HFFc6 (cell line): ENCODE measurements at places on chromosomes 11 and 22. TPM values are rescaled to one million over a fixed set of nuclear protein-coding genes. Genes with fewer than 3 reads are reported as not detected.

The ANKK1 gene
- total RNA-seq = not detected in 3 replicates

- no peak for DNase-seq
- peaks cover 5% of the 10 kb centered on the region; the same call in 1 of the 2 replicates for H3K4me1 ChIP-seq
- H3K27me3 ChIP-seq = peaks cover 35% of the 10 kb centered on the region
- H3K27ac ChIP-seq = no peak overlapping the region
Observed at GRCh38 chr22:30541961-30542810, 4.4 kb downstream of the SEC14L6 start.

DNA sequence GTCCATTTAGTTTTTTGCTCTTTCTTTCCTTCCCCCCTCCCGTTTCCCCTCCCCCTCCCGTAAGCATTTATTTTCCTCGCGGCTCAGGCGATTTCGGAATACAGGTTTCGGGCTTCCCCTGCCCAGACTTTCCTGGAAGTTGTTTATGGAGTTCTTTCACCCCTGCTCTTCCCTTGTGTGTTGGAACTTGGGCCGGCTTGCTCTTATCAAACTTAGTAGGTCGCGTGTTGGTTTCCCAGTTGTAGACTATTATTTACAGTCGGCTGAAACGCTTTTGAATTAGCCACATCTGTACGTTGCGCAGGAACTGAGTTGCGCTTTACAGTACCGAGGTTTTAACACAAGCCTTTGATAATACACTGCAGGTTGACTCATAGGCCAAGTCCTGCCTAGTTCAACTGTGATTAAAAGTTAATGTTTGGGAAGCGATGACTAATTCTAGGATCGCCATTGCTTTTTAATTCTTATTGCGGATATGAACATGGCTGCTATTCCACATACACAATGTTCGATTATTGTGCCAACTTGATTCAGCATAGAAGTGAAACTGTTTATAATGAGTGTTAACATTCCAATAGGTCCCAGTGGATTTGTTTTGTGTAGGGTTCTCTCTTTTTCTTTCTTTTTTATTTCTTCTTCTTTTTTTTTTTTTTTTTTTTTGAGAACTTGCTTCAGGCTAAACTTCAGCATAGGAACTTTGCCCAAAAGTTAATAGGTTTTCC lies 1.7 kb downstream of the YAP1 start:
- H3K27me3 ChIP-seq = no peaks in the 10 kb centered on the region
- peak overlapping the region; percentile 98 for H3K27ac ChIP-seq
- H3K36me3 ChIP-seq = peaks cover 40% of the 10 kb centered on the region
- H3K4me3 ChIP-seq = peak overlapping the region; percentile 97

GRCh38 chr22:45804986-45805325 lies 133.3 kb downstream of the ATXN10 start:
- peaks cover 55% of the 10 kb centered on the region for H3K36me3 ChIP-seq
- H3K4me3 ChIP-seq = peak overlapping the region; percentile 72
- peaks cover 64% of the 10 kb centered on the region for H3K4me1 ChIP-seq
- DNase-seq = peak; percentile 97
- H3K27me3 ChIP-seq = peaks cover 4% of the 10 kb centered on the region

GRCh38 chr11:134004496-134005172 lies 47.9 kb upstream of the IGSF9B start:
- H3K27me3 ChIP-seq = peaks cover 23% of the 10 kb centered on the region
- H3K4me1 ChIP-seq = no peaks in the 10 kb centered on the region
- H3K4me3 ChIP-seq = no peak overlapping the region
- no peak for DNase-seq

DNA sequence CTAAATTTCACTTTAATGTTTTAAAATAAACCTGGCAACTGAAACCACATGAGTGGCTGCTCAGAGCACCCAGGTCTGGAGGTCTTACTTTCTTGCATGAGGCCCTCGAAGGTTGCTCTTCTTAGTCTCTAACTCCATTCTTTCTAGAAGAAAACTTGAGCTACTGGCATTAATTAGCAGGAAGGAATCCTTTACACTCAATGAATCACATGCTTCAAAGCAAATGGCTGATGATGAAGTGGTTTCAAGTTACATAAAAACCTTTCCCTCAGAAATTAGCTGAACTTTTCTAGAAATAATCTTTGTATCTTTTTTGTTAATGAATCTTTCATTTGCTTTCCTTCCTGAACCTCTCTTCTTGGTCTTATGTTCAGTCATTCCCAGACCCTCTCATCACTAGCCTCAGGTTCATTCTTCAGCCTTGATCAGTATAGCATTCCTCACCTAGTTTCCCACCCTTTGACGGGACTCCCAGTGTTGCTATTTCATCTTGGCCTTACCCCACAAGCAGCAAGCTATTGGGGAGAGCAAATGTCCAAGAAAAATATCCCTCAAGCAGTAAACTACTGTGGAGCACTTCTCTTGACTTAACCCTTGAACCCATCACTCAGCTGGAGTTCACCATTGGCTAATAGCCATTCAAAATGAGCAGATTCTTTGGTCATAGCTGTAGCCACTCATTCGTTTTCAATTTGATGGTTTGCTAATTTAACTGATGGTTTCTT lies 75.1 kb downstream of the INSC start:
- peaks cover 20% of the 10 kb centered on the region for H3K4me1 ChIP-seq
- DNase-seq = no peak
- no peak overlapping the region for H3K27ac ChIP-seq
- no peaks in the 10 kb centered on the region for H3K27me3 ChIP-seq

DNA sequence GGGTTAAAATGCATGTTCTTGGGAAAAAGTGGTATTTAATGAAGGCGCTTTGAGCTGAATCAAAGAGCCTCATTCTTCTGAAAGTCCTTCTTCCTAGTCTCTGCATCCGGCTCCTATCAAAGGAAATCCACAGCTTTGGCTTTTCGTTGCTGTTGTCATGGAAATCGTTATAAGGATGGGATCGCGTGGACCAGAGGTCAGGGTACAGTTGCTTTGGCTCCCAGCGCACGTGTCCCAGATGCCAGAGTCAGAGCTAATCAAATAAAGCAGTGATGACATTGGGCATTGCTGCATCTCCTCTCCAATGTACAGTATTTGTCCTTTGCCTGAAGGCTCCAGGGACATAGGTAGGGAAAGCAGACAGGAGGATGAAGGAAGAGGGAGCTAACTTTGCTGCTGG lies 181.9 kb downstream of the MYO18B start:
- H3K4me3 ChIP-seq = no peak overlapping the region
- no peak overlapping the region for H3K27ac ChIP-seq
- H3K27me3 ChIP-seq = no peaks in the 10 kb centered on the region
- H3K36me3 ChIP-seq = peaks cover 22% of the 10 kb centered on the region
- no peak for DNase-seq

GRCh38 chr11:117830072-117830471 lies 5.5 kb upstream of the FXYD2 start:
- H3K4me3 ChIP-seq = no peak overlapping the region
- H3K27me3 ChIP-seq = peaks cover 41% of the 10 kb centered on the region
- no peak for DNase-seq

The SELENOH gene
- 153 to 183 TPM (median 154 TPM) in 3 replicates for total RNA-seq

DNA sequence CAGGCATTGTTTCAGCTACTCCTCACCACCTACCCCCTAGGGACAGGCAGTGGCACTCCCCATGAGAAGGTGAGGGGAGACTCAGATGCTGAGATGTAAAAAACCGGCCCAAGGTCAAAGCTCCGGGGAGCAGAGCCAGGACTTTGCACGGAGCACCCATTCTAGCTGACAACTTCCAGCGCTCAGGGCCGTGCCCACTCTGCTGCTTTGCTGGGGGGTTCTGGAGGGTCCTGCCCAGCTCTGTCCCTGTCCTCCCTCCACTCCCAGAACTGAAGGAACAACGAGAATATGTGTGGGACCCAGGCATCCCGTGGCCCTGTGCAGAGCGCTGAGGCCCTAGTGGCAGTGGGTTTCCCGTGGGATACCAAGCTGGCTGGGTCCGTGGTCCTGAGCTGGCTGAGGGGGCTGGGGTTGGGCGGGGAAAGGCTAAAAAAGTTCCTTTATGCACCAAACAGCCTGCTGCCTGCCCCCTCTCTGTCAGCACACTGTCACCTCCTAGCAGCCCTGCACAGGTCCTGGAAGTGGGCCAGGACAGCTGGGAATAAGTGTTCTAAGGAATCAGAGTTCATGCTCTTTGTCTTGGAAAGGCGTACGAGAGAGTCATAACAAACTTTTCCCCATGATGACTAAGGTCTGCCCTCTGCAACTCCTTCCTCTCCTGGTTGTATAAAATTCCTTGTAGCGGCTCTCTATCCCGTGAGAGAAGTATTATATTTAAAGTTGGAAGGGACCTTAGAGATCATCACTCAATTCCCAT lies 1.9 kb downstream of the MS4A10 start:
- peaks cover 35% of the 10 kb centered on the region for H3K27me3 ChIP-seq
- H3K4me1 ChIP-seq = peaks cover 20% of the 10 kb centered on the region
- DNase-seq = peak; percentile 41
- H3K4me3 ChIP-seq = no peak overlapping the region
- H3K27ac ChIP-seq = no peak overlapping the region

GRCh38 chr11:36265793-36266628 lies 23.2 kb downstream of the COMMD9 start:
- no peaks in the 10 kb centered on the region for H3K36me3 ChIP-seq
- H3K27ac ChIP-seq = no peak overlapping the region
- no peak for DNase-seq
- H3K4me1 ChIP-seq = no peaks in the 10 kb centered on the region

The GSTT2B gene
- total RNA-seq = 31.4 and 36.6 TPM in 2 replicates

The C11orf91 gene
- total RNA-seq = 0.35 TPM in 1 of 3 replicates, not detected in the others

DNA sequence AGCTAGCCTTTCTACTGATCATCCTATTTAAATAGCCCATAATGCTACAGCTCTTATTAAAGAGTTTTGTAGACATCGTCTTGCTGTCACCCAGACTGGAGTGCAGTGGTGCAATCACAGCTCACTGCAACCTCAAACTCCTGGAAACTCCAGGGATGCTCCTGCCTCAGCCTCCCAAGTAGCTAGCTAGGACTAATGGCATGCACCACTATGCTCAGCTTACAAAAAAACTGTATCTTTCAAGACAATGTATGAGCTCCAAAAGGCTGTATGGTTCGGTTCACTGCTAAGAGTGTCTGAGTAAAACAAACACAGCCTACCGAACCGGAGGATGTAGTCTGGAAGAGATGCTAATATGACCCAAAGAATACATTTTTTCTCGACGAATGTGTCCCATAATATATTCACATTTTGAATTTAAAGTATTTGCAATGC lies 2.6 kb downstream of the TAF1D start:
- peaks cover 69% of the 10 kb centered on the region for H3K36me3 ChIP-seq
- H3K27ac ChIP-seq = peak overlapping the region; percentile 99
- H3K4me1 ChIP-seq = peaks cover 58% of the 10 kb centered on the region
- H3K4me3 ChIP-seq = peak overlapping the region; percentile 99
- no peak for DNase-seq

The HEPACAM gene
- total RNA-seq = not detected in 3 replicates

DNA sequence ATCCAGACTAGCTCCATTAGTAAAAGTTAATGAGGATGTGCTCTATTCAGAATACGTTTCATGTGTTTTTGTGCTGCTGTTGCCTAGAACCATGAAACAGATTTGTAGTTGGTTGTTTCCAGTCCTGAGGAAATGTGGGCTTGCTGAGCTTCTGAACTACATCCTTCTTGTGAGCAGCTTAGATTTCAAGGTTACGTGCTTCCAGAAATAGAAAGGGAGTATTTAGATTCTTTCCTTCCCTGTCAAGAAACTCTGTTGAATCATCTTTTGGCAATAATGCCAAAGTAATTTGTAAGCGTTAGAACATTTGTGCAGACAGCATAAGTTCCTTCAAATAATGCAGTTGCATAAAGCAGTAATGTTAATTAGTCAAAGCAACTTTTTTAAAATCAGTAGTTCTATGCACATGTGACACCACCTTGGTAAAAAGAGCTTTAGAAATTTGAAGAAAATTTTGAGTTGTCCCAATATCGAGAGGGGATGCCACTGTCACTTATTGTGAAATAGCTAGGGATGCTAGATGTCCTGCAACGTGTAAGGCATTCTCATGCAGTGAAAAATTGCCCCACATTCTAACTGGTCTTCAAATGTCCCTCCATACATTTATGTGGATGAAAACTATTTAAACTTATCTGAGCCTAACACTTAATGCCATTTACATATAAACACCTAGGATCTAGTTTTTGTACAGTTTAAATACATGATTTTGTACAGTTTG lies 169.6 kb downstream of the ETS1 start:
- H3K4me3 ChIP-seq = peak overlapping the region; percentile 54
- DNase-seq = peak; percentile 89
- peaks cover 79% of the 10 kb centered on the region for H3K4me1 ChIP-seq
- no peaks in the 10 kb centered on the region for H3K36me3 ChIP-seq
- no peaks in the 10 kb centered on the region for H3K27me3 ChIP-seq

DNA sequence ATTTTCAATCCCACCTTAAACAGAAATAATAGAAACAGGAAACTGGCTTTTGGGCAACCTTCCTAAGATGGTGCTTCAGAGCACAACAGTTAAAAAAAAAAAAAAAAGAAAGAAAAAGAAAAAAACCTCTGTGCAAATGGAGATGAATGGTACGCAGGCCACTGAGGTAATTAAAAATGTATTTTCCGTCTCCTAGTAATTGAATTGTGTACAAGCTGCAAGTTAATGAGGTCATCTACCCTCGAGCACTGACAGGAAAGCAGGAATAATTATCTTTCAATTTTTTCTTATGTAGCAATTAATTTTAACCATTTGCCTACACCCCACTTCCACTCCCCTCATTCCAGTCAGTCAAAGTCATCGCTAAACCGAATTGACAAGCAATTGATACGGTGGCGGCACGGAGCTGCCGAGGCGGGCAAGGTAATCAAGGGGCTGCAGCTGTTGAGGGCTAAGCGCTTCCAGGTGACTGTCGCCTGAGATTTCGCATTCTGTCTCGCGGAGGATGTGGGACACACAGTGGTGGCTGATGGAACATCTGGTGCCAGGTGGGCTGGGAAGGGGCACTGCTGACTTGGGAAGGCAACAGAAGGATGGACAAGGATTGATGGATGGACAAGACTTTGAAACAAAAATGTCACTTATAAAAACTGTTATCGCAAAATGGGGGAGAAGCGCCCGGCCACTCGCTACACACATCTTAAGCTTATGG lies 109.4 kb downstream of the RCN1 start:
- DNase-seq = no peak
- no peak overlapping the region for H3K27ac ChIP-seq
- no peak overlapping the region for H3K4me3 ChIP-seq
- no peaks in the 10 kb centered on the region for H3K4me1 ChIP-seq
- no peaks in the 10 kb centered on the region for H3K36me3 ChIP-seq
- H3K27me3 ChIP-seq = peaks cover 21% of the 10 kb centered on the region

DNA sequence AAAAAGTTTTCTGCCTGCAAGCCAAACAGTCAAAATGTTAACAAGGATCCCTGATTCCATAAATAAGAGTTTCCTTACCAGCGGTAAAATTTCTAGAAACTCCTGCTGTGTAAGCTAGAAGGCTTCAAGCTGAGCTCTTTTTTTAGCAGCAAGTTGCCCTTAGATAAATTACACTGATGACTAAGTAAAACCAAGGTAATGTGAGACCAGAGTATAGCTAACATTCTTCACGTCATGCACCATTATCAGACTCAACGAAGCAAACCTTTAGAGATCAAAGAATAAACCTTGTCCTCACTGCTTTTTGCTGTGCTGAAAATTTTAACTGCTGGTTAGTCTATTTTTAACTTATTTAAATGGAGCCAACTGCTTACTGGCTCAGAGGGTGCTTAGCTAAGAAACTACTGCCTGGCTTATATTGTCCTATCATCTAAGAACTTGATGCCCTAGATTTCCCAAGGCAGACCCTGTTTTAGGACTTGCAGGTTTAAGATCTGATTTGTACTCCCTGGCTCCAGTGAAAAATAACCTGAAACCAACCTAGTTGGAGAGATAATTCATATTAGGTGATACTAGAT lies 900.7 kb downstream of the JRKL start:
- H3K36me3 ChIP-seq = no peaks in the 10 kb centered on the region
- H3K4me3 ChIP-seq = no peak overlapping the region
- DNase-seq = no peak
